ENCODE measurements at places on chromosomes 16 and 17.

DNA sequence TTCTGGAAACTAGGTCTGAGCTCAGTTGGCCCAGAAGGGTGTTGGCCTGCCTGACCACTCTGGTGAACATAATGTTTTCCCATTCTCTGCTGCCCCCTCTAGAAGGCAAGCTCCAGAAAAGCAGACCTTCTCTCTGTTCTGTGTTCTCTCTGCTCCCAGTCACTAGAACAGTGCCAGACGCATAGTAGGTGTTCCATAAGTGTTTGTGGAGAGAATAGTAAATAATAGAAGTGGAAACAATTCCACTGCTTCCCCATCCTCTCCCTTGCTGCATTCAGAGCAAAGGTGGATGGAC, 32.2 kb upstream of the ETV4 start:
- DNase-seq: no peak

GRCh38 chr16:5895976-5896375, 798.4 kb upstream of the EEF2KMT start:
- DNase-seq: no peak

DNA sequence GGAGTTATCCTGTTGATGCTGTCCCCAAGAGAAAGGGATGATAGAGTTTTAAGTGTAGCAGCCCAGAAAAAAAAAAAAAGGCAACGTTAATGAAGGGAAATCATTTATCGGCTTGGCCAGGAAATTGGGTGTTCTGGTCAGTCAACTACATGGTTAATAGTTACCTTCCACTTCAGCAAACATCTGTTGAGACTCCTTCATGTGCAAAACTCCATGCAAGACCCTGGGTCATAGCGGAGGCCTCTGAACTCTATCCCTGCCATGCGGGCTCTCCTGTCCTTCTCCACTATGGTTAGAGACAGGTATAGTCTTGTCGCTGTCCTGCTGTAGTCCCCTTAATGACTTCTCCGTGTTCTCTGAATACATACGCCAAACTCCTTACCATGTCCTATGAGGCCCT, 3.5 kb upstream of the LYRM9 start:
- DNase-seq: no peak

DNA sequence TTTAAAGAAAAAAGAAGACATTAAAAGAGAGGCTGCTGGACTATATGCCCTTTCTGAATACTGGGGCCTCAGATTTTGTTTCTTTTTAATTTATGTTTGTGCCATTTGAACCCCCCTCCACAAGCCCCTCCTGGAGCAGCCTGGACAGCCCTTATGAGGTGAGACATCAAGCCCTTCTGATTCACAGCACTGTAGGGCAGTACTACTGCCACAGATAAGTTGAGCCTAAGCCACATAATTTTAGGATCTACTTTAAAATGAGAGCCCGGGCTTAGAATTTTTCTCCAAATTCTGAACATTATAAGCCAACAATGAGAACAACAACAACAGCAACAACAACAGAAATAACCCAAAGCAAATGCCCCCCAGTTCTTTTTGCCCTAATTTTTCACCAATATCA, 256.9 kb upstream of the SALL1 start:
- no peak for DNase-seq

DNA sequence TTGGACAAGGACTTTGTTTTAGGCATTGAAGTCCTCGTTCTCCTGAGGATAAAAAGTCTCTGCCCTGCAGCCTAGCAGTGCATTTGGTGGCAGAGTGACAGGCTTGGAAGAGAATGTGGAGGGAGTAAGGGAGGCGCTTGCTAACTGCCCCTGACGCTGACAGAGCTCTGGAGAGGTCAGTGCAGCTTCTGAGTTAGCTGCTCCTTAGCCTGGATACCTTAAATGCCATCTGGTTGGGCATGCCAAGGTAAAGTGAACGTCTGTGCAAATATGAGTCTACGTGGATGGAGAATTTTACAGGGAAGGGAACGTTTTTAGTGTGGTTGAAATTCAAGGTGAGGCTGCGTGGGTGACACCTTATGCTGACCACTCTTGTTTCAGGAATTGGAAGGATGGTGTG, 44.4 kb downstream of the SEC14L1 start:
- no peak for DNase-seq

- DNase-seq: no peak
Observed at GRCh38 chr17:76812263-76812662, 55.9 kb upstream of the MGAT5B start.

- no peak for DNase-seq
Observed at GRCh38 chr17:37694734-37695133, 50.1 kb downstream of the HNF1B start.

DNA sequence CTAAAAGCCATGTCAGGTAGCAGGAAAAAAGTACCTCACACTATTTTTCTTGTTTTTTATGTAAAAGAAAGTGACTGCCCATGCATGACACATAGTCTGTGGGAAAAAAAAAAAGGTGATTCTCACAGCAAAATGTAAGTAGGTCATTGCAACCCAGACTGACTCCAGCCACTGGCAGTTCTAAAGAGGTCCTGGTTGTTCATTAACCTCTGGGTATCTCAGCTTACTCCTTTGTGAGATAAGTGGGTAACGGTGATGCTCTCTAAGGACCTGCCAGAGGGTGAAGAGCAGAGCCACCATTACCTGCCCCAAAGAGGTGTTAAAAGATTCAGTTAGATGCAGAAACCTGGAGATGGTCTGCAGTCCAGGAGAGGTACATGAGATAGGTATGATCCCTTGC, 531.9 kb downstream of the GRIN2A start:
- DNase-seq: no peak

DNA sequence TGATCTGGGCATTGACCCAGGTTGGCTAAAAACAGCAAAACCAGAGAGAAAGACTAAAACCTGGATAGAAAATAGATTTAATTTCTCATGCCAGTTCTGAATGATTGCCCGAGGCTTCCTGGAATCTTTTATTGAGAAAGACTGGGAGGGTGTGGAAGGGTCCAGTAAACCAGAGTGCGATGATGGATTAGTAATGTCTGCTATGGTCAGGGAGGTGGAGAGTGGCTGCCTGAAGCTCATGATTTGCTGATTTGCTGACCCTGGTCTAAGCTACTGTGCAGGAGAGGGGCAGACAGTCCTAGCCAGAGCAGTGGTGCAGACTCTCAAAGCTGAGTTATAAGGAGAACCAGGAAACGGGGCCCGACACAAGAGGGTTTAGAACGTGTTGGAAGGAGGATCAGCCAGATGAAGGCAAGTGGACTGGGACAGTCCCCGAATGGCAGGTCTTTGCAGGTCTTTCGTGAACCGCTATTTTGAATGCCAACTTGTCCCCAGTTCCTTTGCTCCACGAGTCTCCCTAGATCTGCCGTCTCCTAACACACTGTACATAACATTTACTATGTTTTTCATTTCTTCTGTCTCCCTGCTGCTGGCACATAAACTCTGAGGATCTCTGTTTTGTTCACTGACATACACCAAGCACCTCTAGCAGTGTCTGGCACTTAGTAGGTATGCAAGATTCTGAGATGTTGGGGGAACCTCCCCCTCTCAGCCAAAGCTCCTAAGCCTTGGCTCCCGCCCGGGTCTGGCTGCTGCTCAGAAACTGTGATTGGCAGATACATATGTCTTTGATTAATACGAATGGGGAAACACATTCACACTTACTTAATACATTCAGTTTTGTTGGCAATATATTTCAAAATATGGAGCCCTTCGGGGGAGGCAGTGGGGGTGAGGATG, 237.3 kb upstream of the TNRC6C start:
- no peak for DNase-seq
